ENCODE measurements at places on chromosomes 12 and 14. TPM values are rescaled to one million over a fixed set of nuclear protein-coding genes. Genes with fewer than 3 reads are reported as not detected.

GRCh38 chr12:96436366-96437170 lies 36.3 kb upstream of the CDK17 start:
- no peak for DNase-seq
- H3K4me3 ChIP-seq = no peak overlapping the region
- H3K36me3 ChIP-seq = no peaks in the 10 kb centered on the region
- H3K27me3 ChIP-seq = no peaks in the 10 kb centered on the region
- peaks cover 17% of the 10 kb centered on the region for H3K4me1 ChIP-seq
- H3K27ac ChIP-seq = peak overlapping the region; percentile 90

- H3K27me3 ChIP-seq = no peaks in the 10 kb centered on the region
- peaks cover 3% of the 10 kb centered on the region for H3K36me3 ChIP-seq
- no peak overlapping the region for H3K27ac ChIP-seq
- no peak overlapping the region for H3K4me3 ChIP-seq
- no peak for DNase-seq
- peaks cover 3% of the 10 kb centered on the region for H3K4me1 ChIP-seq
Measured at GRCh38 chr14:102415671-102416070, 52.9 kb downstream of the TECPR2 start.

DNA sequence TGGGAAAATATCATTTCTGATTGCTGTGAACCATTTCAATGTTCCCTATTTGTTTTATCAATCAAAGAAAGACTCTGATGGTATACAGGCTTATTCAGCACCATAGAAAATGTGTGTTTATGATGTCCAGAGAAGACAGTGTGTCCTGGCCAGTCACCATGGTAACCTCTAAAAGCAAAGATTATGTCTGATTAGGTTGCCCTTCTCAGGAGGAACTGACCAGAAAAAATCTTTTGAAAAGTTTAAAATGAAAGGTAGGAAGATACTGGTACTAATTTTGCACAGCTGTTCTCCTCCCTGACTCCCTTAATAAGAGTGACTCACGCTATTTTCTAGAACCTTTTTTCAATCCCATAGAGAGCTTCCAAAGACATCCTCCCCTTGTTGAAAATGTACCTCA lies 391.8 kb upstream of the DCN start:
- DNase-seq = no peak
- no peak overlapping the region for H3K4me3 ChIP-seq
- H3K27ac ChIP-seq = no peak overlapping the region
- H3K4me1 ChIP-seq = peaks cover 7% of the 10 kb centered on the region

DNA sequence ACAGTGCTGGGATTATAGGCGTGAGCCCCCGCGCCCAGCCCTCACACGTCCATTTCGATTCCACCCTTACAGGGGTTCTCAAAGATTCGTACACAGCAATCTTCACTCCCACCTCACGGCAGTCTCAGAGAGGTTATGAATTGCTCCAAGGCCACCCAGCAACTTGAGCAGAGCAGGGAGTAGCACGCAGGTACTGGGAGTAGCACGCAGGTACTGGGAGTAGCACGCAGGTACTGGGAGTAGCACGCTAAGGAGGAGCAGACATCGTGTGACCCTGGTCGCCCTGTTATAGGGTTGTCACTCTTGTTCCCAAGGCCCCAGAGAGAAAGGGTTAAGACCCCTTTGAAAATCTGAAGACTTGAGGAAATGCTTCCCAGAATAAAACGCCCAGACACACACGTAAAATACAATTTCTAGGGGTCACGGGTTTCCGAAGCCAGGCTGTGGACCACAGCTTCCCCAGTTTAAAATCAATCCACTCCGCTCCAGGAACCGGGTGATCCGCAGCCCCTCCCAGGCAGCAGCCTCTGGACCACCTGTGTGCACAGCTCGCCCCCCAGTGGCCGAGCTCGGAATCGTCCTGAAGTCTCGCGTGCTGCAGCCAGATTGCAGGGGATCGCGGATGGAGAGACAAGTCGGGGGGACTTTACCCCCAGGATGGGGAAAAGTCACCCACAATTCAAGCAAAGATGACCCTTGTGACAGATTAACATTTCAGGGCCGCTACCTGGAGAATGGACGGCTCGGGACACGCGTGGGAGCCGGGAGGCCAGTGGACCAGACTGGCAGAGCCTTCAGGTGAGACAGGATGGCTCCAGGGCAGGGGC lies 92.0 kb downstream of the SCARB1 start:
- peak overlapping the region; percentile 73 for H3K27ac ChIP-seq
- peak; percentile 66 for DNase-seq
- H3K4me1 ChIP-seq = peaks cover 24% of the 10 kb centered on the region
- H3K4me3 ChIP-seq = no peak overlapping the region
- H3K36me3 ChIP-seq = peaks cover 2% of the 10 kb centered on the region

DNA sequence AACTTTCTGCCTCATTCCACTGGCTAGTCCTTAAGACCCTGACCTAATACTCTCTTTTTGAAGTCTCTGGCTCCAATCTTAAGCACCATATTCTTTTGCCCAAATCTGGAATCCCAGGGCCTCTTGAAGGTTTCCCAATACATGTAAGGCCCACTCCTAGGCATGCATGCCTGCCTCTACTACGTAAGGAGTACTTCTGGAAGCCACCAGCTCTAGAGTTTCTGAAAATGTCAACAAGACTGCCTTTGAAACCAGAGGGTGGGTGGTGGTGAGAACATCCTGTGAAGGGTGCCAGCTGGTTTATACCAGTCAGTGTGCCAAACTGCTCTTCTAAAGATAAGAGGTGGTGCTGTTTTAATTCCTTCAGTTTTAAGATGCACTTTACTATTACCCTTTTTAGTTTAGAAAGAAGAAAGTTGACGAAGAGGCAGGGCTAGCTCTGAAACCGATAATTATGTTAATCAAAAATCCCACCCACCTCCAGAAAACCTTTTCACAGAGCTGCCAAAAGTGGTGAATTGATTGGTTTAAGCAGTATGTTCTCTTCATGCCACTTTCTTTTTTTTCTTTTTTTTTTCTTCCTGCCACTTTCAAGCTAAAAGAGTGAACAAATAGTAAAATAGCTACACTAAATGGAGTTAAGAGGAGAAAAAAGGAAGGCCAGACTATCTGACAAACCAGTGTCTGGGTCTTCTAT lies 8.7 kb upstream of the WDR89 start:
- H3K4me3 ChIP-seq = peak overlapping the region; percentile 39
- H3K36me3 ChIP-seq = no peaks in the 10 kb centered on the region
- no peak for DNase-seq

- H3K27ac ChIP-seq = no peak overlapping the region
- H3K27me3 ChIP-seq = no peaks in the 10 kb centered on the region
- no peaks in the 10 kb centered on the region for H3K36me3 ChIP-seq
- no peak overlapping the region for H3K4me3 ChIP-seq
- DNase-seq = no peak
- H3K4me1 ChIP-seq = peaks cover 20% of the 10 kb centered on the region
Measured at GRCh38 chr14:71119832-71120231, 212.6 kb downstream of the PCNX1 start.

GRCh38 chr14:103832046-103832445 lies 15.3 kb downstream of the PPP1R13B start:
- no peak overlapping the region for H3K27ac ChIP-seq
- no peak overlapping the region for H3K4me3 ChIP-seq
- H3K4me1 ChIP-seq = peaks cover 11% of the 10 kb centered on the region

DNA sequence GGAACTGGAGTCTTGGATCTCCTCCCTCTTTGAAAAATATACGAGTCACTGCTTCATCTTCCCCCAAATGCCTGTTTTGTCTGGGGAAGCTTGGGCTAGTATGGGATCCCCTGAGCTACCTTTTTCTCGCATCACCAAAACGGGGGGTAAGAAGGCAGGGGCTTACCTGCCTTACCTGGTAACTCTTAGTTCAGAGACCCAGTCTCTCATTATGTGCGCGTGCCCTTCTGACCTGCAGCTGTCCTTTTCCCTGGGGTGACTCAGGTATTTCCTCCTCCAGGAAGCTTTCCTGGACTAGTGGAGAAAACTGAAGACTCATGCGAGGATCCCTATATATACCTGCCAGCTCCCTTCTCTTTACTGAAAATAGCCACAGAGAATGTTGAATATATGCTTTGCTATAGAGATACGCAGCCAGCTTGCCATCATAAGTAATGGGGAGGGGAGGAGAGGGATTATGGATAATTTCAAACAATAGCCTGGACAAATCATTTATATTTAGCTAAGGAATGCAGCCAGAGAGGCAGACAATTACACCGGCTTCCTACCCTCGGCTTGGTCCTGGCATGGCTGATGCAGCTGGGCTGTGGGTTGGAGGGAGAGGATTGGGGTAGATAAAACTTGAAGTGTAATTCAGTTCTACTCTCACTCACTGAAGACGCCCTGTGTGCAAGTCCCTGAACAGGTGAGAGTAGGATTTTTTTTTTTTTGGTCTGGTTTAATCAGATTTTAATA lies 1.1 kb downstream of the TSPAN9 start:
- H3K4me1 ChIP-seq = no peaks in the 10 kb centered on the region
- no peak for DNase-seq
- peak overlapping the region; percentile 59 for H3K27ac ChIP-seq

DNA sequence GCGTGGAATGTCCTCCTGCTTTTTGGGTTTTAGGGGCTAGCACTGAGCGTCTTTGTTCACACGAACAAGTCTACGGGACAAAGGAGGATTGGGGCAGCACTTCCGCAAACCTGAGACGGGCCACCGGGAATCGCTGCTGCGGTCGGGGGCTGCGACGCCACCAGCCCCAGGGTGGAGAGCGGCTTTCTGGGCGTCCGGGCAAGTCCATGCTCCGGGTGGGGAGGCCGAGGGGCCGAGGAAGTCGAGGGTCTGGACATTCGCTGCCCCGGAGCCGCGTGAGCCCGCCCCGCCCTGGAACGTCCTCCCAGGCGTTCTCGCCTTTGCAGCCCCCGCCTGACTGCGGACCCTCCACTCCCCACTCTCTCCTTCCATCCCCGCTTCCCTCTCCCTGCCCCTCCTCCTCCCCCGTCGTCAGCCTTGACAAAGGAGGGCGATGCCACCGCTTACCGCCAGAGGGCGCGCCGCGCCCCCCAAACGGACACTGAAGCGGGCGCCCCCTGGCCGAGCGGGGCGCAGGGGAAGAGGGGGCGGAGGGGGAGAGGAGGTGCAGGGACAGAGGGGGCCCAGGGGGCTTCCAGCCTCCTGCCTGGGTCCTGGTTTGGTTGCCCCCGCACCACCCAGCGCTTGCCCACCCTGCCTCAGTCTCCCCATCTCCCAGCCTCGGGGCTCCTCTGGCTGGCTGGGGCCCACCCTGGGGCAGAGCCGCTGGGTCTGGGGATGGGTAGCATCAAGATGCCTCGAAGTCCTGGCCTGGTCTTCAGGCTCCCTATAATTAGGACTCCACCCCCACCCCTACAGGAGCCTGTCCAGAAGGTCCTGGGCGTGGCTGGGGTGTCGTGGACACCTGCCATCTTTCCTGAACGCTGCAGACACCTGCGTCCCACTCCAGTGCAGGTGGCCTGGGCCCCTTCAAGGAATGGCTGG lies 39.1 kb upstream of the INF2 start:
- peak overlapping the region; percentile 43 for H3K27ac ChIP-seq
- peak; percentile 49 for DNase-seq
- H3K4me1 ChIP-seq = no peaks in the 10 kb centered on the region
- H3K4me3 ChIP-seq = peak overlapping the region; percentile 33
- peaks cover 5% of the 10 kb centered on the region for H3K27me3 ChIP-seq

DNA sequence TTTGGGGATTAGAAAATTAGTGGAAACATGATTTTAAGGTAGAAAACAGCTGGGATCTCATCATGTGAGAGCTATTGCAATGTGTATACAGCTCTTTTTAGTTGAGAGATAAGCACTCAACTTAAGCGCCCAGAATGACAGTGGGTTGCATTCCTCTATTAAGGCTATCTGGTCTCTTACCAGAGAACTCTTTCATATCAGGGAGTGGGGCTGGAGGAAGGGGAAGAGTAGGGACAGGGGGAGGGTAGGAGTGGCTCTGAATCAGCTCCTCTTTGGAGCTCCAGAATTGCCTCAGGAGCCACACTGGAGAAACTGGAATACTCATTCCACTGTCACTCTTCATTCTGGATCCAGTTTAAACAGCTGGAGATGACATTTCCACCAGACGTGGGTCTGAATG lies 9.2 kb upstream of the PLEKHG3 start:
- H3K36me3 ChIP-seq = no peaks in the 10 kb centered on the region
- DNase-seq = no peak
- peak overlapping the region; percentile 47 for H3K27ac ChIP-seq
- no peaks in the 10 kb centered on the region for H3K27me3 ChIP-seq

DNA sequence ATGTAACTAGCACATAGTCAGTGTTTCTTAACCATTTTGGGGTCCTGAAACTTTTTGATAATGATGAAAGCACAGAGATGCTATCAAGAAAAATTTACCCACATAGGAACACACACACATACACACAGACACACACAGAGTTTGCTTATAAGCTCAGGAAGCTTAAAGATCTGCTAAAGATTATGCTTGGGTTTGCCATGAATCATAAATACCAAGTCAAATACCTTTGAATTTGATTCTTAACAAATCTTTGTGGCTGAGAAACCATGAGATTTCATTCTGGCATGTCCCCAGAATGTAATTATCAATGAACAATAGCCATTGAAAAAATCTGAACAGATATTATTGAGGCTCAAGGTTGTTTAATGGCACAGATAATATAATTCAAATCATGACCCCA lies 89.2 kb downstream of the NTS start:
- no peak overlapping the region for H3K4me3 ChIP-seq
- no peak for DNase-seq
- no peaks in the 10 kb centered on the region for H3K36me3 ChIP-seq
- no peak overlapping the region for H3K27ac ChIP-seq

DNA sequence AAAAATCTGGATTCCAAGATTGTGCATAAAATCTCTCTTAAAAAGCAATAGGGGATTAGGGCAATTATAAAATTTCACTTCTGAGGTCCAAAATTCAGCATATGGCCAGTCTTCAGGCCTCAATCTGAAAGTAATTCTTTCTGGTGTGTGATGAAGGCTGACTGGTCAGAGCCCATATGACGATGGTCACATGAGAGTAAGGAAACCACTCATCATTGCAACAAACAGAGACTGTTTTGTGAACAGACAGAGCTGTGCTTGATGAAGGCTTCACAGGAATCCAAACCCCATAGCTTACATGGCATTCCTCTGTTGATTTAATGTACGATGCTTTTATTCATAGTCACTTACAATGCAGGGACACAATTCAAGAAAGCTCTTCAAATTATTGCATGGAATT lies 238.1 kb downstream of the APAF1 start:
- no peak overlapping the region for H3K27ac ChIP-seq
- H3K36me3 ChIP-seq = no peaks in the 10 kb centered on the region
- H3K4me1 ChIP-seq = peaks cover 3% of the 10 kb centered on the region
- no peak for DNase-seq
- H3K27me3 ChIP-seq = peaks cover 43% of the 10 kb centered on the region

The NANOG gene
- total RNA-seq = not detected

- DNase-seq = no peak
- H3K27me3 ChIP-seq = peaks cover 29% of the 10 kb centered on the region
- H3K4me1 ChIP-seq = no peaks in the 10 kb centered on the region
- no peaks in the 10 kb centered on the region for H3K36me3 ChIP-seq
- no peak overlapping the region for H3K27ac ChIP-seq
Measured at GRCh38 chr12:132400011-132400641, 70.7 kb upstream of the GALNT9 start.

The NXPH4 gene
- not detected for total RNA-seq

DNA sequence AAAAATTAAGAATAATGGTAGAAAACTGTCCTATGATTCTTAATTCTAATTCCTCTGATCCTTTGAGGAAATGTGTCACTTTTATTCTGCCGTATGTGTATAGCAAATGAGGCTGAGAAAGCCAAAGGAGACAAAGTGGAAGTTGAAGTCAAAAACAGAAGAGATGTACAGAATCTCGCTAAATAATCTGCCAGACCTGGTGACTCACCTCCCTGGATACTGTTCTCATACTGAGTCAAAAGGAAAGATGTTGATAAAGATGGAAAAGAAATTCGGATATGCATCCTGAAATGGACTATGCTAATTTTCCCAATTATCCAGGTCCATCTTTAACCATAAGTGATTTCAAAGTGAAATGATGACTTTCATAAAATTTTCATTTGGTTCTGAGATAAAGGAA lies 92.5 kb downstream of the DUSP6 start:
- no peaks in the 10 kb centered on the region for H3K27me3 ChIP-seq
- no peaks in the 10 kb centered on the region for H3K36me3 ChIP-seq
- H3K27ac ChIP-seq = no peak overlapping the region
- no peak for DNase-seq
- H3K4me3 ChIP-seq = no peak overlapping the region

The CYP27B1 gene
- total RNA-seq = 1.4 TPM
